ENCODE measurements at places on chromosomes 12 and 14.
A peak's percentile ranks its signal among the peaks of the same experiment; 100 is the strongest.

DNA sequence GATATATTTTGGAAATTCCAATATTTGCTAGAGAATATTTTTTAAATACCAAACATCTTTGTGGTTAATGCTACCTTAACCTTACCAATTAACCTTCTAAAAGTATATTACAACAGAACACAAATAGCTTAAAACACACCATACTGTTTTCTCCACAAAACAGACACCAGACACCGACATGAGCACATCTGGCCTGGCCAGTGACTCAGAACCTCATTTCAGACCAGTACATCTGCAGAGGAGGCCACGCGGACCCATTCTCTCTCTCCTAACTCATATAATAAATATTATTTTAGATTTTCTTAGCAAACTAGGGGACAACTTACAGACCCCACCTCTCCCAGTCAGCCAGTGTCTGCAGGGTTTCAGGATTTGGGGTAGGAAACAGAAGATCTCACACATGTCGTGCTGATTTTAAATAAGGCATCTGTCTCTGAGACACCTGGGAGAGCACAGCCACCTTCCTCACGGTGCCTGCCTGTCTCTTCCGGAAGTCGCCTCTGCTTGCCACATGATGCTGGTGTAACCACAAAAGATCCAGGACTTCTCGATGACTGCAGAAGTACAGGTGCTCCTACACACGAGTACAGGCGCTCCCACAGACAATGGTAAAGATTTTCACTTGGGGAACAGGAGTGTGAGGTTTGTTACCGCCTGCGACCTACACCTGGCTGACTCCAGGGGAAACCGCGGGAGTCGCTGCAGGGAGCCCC lies 9.7 kb upstream of the ANKLE2 start:
- peak; percentile 58 for DNase-seq

DNA sequence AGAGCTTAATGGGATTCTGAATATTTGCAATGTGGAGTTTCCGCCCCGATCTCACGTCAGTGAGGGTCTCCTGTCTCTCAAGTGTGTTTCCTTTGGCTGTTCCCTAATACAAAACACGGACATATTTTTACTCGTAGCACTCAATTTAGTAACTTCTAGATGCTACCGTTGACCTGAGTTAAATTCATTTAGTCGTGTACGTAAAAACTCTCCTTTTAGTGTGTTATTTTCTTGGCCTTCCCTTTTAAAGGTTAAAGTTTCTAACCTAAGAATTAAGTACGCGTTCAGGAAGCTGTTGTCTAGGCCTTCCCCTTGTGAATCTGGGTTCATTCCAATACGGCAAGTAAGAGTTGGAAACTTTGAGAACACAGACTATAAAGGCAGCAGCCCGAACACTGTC lies 64.4 kb downstream of the DDX51 start:
- no peak for DNase-seq

GRCh38 chr12:11564984-11565651 lies 84.4 kb upstream of the ETV6 start:
- DNase-seq: no peak

GRCh38 chr14:97315790-97316189 lies 518.6 kb downstream of the VRK1 start:
- DNase-seq: no peak

DNA sequence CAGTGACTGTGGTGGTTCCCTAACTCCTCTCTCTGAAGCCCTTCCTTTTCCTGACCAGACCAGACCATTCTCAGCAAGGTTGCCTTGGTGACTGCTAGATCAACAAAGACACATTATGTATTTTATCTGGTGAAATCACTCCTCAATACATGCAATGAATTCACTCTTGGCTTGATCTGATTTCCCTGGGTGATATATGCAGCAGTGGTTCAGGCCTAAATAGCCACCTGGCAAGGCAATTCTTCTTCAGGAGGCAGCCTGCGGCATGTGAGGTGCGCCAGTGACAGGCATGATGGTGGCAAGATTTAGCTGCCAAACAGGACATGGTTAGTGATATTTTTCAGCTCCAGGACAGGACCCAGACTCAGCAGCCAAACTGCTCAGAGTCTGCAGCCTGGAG lies 350.3 kb upstream of the CCDC196 start:
- no peak for DNase-seq

GRCh38 chr12:2691006-2691344 lies 103.8 kb upstream of the FKBP4 start:
- no peak for DNase-seq

DNA sequence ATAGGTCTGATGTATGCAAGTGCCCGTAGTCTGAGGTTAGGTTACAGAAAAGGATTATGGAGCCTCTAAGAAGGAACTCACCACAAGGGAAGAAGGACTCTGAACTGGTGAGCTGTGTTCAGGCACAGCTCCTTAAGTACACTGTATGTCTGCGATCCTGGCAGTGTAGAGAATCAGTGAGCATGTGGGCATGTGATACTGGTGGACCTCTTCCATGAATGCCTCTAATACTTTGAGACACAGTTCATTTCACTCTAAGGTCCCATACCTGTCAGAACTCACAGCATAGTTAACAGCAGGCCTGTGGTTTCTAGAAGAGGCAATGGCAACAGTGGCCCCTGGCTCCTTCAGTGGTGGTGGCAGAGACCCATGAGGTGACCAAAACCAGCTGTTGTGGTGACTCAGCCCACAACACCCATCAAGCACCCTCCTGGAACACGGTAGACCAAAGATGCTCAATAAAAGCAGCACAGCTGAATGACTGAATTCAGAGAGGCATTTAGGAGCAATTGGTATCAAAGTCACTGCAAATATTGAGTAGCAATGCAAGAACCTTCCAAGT lies 6.9 kb upstream of the OR6J1 start:
- no peak for DNase-seq

- DNase-seq: no peak
Observed at GRCh38 chr14:57486767-57487379, 6.8 kb downstream of the CCDC198 start.

- DNase-seq: no peak
Observed at GRCh38 chr14:29804481-29805266, 123.0 kb downstream of the PRKD1 start.

GRCh38 chr14:95039993-95040348 lies 117.4 kb downstream of the DICER1 start:
- DNase-seq: no peak

DNA sequence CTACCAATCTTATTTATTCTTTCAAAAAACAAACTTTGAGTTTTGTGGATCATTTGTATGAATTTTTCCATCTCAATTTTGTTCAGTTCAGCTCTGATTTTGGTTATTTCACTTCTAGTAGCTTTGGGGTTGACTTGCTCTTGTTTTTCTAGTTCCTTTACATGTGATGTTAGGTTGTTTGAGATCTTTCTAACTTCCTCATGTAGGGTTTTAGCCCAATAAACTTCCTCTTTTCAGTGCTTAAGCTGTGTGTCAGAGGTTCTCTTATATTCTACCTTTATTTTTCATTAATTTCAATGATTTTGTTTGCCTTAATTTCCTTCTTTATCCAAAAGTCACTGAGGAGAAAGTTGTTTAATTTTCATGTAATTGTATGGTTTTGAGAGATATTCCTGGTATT lies 860.4 kb upstream of the FBXO33 start:
- DNase-seq: no peak

DNA sequence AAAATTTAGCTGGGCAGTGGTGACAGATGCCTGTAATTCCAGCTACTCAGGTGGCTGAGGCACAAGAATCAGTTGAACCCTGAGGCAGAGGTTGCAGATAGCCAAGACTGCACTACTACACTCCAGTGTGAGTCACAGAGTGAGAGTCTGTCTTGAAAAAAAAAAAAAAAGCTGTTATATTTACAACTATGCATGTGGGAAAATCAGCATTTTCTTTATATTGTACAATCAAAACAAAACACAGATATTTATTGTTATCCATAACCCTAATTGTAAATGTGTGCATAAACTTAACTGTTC lies 12.5 kb downstream of the C1R start:
- DNase-seq: no peak

DNA sequence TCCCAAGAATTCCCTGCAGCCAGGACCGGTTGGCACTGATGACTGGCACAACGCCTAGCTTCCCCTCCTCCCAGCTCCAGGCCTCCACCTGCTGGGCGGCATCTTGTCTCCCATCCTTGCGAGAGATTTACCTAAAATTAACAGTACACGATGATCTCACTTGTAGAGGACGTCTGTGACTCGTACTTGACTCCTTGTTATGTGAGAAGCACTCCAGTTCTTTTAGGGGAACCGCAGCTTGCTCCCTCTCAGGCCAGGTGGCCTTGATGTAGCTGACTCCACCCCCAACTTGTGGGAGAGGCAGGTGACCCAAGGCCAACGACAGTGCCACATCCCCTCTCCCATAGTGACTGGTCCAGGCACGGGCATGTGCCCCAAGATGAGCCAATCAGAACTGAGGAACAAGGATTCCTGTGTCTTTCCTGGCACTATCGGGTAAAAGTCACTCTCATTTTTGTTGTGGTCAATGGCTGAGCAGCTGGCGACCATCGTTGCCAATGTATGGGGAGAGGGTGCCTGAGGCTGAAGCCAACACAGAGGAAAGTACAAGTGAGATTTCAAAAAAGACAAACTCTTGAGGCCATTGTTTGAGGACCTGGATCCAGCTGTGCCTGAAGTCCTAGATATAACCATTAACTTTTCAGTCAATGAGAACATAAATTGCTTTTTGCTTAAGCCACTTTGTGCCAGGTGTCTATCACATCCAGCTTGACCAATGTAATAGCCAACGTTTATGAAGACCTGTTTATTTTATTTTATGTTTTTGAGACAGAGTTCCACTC lies 208.7 kb downstream of the RBM19 start:
- DNase-seq: no peak

- no peak for DNase-seq
Observed at GRCh38 chr14:42504433-42504832, 897.8 kb downstream of the LRFN5 start.

DNA sequence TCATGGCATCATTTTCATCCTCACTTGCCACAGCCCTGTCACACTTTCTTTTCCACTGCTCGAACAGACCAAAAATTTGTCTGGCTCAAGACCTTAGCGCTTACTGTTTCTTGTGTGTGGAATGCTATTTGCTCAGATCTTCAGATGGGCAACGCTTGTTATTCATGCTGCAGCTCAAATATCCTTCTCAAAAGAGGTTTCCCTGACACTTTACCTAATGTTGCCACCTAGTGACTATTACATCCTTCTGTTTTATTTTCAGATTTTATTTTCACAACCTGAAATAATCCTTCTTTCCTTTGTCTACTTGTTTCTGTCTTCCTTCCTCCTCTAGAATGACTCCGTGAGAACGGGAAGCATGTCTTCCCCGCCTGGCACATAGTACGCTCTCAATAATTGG lies 5.6 kb downstream of the FBXO33 start:
- no peak for DNase-seq

DNA sequence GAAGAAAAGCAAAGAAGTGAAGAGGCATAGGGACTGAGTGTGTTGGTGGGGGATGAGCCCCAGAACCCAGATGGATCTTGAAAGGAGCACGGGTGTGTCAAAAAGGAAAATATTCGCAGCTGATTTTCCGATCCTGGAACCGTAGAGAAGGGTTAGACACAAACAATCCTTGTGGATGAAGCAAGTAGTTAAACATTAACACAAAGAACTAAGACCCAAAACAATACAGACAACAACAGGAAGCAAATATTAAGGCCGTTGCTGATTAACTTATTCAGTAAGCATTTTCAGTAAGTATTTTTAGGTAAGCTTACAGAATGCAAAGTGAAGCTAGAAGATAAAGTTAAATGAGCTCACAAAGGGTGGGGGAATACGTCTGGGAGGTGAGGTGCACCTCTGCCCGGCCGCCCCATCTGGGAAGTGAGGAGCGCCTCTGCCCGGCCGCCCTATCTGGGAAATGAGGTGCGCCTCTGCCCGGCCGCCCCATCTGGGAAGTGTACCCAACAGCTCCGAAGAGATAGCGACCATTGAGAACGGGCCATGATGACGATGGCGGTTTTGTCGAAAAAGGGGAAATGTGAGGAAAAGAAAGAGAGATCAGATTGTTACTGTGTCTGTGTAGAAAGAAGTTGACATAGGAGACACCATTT lies 62.8 kb upstream of the PRB2 start:
- no peak for DNase-seq

DNA sequence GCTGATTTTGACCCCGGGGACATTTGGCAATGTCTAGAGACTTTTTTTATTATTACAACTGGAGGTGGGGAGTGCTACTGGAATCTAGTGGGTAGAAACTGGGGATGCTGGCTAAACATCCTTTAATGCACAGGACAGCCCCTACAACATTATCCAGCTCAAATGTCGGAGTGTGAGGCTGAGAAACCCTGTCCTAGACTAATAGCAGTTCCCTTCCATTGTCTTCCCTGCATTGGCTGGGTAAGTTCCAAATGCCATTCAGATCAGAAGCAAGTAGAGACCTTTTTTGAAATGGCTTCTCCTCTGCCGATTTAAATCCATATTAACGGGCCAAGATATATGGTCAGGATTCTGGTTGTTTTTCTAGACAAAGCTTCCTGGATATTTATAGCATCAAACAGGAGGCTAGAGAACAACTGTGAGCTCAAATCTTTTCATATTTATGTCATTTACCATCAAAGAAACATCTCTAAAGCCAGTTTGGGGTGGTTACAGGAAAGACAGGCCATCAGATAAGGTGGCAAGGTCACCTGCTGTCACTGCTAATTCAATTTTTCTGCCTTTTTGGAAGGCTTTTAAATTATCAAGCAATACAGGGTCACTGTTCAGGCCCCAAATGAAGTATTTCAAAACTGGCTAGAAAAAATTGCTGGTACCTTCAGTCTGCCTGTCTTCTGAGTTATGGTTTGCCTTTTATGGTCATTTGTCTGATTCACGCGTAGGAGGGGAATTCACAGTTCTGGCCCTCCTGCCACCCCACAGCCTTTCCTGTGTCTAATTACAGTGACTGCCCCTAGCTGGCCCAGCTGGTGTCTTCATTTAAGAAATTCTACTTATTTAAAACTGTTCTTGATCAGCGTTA lies 20.1 kb upstream of the AKAP5 start:
- DNase-seq: peak; percentile 83

- DNase-seq: no peak
Observed at GRCh38 chr12:109760031-109760929, 46.7 kb downstream of the FAM222A start.

- no peak for DNase-seq
Observed at GRCh38 chr12:20482491-20483054, 114.2 kb downstream of the PDE3A start.

DNA sequence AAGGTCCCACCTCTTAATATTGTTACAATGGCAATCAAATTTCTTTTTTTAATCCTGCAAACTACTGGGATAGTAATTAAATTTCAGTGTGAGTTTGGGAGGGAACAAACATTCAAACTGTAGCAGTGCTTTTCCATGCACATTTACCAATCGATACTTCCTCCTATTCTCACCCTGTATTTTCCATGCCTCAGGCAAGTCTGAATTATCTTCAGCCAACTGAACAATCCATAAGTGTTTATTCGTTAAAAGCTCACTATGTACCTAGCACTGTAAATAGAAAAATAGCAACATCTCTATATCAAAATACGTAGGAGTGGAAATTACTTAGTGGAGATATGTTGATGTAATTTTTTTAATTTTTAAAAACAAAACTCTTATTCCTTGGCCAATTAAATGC lies 43.5 kb downstream of the CCDC177 start:
- no peak for DNase-seq
